ENCODE measurements at places on chromosomes 6 and 20. TPM values are rescaled to one million over a fixed set of nuclear protein-coding genes. Genes with fewer than 3 reads are reported as not detected.

Gene BNIP5
- total RNA-seq, result not detected

Gene KIFC1
- 27.5 TPM for total RNA-seq

Gene THEMIS
- 5.6 TPM for total RNA-seq

Gene TFEB
- total RNA-seq, result 37.8 TPM

Gene SRSF12
- 0.25 TPM for total RNA-seq

Gene TTLL9
- not detected for total RNA-seq

Gene KIF25
- not detected for total RNA-seq

Gene SIRPB1
- total RNA-seq, result 2.5 TPM

Gene AVP
- total RNA-seq, result not detected

Gene SPATA25
- total RNA-seq, result 7.1 TPM

Gene PRRT1
- total RNA-seq, result 8.8 TPM

Gene CLIC5
- total RNA-seq, result 3.4 TPM

Gene ELOVL2
- 0.25 TPM for total RNA-seq

Gene HLA-DRB1
- 25.5 TPM for total RNA-seq

Gene CNPY3
- total RNA-seq, result 30.2 TPM

Gene PCNA
- total RNA-seq, result 42.2 TPM

Gene SPTLC3
- total RNA-seq, result 5.9 TPM

Gene GPX5
- not detected for total RNA-seq

Gene KCNK16
- not detected for total RNA-seq

Gene ISM1
- 14.5 TPM for total RNA-seq

Gene EDEM2
- total RNA-seq, result 12.8 TPM

Gene DUSP15
- 2.5 TPM for total RNA-seq

Gene PHACTR3
- total RNA-seq, result 8.3 TPM

Gene ABHD16B
- total RNA-seq, result not detected

Gene TOMM6
- total RNA-seq, result 105 TPM

Gene RAD21L1
- total RNA-seq, result not detected

Gene GLP1R
- not detected for total RNA-seq

Gene OOEP
- not detected for total RNA-seq

Gene NEDD9
- 45.4 TPM for total RNA-seq

Gene ULBP3
- 1.7 TPM for total RNA-seq

Gene ENPP3
- total RNA-seq, result 2.0 TPM

Gene PREP
- 19.2 TPM for total RNA-seq

Gene CD93
- total RNA-seq, result 45.4 TPM

Gene GJA10
- not detected for total RNA-seq

Gene PLG
- total RNA-seq, result not detected

Gene SLC22A3
- 16.5 TPM for total RNA-seq

Gene SRMS
- not detected for total RNA-seq

Gene FAM8A1
- total RNA-seq, result 28.7 TPM

Gene NOTCH4
- total RNA-seq, result 18.2 TPM

Gene GFOD1
- 16.9 TPM for total RNA-seq

Gene TMEM200A
- total RNA-seq, result 3.9 TPM

Gene KCNK15
- 1.5 TPM for total RNA-seq

Gene CCR6
- total RNA-seq, result 1.2 TPM

Gene DEFB124
- total RNA-seq, result not detected

Gene SLC22A7
- total RNA-seq, result not detected

Gene JPH2
- 13.8 TPM for total RNA-seq

Gene CPXM1
- 19.4 TPM for total RNA-seq

Gene GNAS-AS1
- not detected for total RNA-seq

All from vagina (tissue), 2 donors.